Activated T-helper 9 cell treated with anti-CD3 and anti-CD28 coated beads, Interleukin-2, amount 50 U/mL, for 16 hours (primary cell): ENCODE measurements at places on chromosomes 6 and 20.

DNA sequence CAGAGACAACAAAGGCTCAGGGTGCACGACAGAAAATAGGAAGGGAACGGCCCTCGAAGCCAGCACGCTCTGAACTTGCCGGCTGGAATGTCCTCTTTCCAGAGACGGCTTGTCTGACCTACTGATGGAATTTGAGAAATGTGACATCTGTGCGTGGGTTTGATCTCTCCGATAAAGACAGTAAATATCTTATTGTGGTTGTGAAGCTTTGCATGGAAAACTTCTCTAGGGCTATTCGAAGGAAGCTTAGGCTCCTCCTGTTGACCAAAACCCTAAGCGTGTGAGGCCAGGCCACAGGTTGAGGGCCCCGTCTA, 247.3 kb downstream of the ZNF217 start:
- no peak for DNase-seq

DNA sequence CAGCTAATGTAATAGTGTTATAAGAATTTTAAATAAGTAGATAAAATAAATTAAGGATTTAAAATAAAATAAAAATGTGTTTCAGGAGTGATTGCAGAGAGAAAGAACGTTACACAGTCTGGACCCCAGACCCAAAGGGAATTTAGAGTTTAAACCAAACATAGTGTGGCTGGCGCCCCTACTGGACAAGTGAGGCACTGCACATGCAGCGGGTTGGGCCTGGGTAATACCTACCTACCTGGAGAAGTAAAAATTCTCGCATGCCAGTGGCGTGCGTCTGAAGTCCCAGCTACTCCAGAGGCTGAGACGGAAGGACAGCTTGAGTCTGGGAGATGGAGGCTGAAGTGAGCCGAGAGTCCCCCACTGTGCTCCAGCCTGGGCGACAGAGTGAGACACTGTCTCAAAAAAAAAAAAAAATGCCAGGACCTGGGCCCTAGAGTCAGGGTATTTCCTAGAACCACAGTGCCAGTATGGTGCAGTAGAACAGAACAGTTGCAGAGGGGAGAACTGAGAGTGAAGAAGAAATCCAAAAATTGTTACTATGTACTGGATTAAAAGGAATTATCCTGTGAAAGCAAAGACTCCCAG, 71.4 kb upstream of the TCF21 start:
- DNase-seq, result peak; percentile 7

DNA sequence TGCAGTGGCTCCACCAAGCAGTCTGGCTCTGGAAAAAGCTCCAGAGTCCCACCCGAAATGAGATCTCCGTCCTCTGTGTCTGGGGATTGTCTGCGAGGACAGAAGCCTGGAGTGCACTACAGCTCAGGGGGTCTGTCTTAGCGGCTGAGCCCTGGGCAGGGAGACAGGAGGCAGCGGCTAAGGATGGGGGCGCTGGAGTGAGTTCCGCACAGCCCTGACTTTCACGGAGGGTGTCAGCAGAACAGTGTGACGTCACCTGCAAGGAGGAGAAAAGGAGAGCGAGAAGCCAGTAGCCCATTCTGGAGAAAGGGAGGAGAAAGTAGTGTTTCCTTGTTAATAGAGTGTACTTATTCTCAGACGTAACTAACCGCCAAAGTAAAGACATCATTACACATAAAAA, 97.6 kb downstream of the FAM50B start:
- DNase-seq, result no peak

DNA sequence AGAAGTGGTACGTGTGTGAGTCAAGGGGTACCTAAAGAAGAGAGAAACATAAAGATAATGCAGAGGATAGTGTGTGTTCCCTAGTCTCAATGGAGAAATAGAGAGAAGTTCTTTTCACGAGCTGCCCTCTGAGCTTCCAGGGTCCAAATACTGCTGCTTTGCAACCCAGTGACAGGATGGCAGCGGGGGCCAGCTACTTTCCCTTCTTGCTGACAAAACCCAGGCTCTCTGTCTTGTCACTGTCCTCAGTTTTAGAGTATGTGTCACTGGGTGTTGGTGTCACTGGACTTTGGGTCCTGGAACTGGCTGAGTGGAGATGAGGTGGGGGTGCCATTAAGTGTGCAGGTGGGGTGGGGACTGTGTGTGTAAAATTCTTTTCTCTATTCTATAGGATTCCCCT, 265.6 kb downstream of the CDC5L start:
- DNase-seq, result no peak

GRCh38 chr6:152223636-152224035, 413.5 kb downstream of the SYNE1 start:
- no peak for DNase-seq

- no peak for DNase-seq
Observed at GRCh38 chr6:49958180-49958579, 5.8 kb downstream of the DEFB114 start.

DNA sequence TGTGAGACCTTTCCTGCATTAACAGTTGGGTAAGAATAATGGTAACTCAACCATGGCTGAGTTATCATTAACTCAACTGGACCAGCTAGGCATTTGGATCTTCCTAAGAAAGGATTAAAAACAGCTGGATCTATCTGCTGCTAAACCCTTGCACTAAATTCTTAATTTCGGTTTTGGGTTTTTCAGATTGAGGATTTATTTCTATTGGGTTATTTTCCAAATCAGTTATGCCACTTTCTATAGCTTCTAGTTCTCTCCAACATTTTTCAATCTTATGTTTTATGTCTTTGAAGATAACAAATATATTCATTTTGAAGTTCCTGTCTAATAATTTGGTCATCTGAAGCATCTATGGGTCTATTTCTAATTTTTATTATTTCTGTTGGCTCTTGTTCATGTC, 92.5 kb downstream of the KIF13A start:
- no peak for DNase-seq
